ENCODE measurements at places on chromosomes 11 and 22.

- DNase-seq = no peak
Observed at GRCh38 chr11:106986261-106986660, 32.0 kb downstream of the GUCY1A2 start.

DNA sequence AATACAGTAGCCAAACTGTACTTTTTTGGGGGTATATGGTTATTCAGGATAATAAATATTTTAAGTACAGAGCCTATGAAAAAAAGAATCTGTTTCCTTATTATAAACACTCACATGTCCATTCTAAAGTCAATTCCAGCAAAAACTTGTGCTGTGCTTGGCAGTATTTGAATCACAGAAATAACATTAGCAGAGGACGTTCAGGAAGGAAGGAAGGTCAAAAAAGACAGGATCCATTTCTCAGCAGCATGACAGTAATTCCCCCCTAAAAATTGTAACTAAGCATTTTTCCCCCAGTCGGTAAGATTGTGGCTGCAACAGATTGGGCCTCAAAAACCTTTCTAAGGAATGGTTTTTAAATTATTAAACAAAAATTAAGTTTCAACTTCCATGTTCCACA is 124.8 kb downstream of the ATG16L2 start:
- DNase-seq = no peak

DNA sequence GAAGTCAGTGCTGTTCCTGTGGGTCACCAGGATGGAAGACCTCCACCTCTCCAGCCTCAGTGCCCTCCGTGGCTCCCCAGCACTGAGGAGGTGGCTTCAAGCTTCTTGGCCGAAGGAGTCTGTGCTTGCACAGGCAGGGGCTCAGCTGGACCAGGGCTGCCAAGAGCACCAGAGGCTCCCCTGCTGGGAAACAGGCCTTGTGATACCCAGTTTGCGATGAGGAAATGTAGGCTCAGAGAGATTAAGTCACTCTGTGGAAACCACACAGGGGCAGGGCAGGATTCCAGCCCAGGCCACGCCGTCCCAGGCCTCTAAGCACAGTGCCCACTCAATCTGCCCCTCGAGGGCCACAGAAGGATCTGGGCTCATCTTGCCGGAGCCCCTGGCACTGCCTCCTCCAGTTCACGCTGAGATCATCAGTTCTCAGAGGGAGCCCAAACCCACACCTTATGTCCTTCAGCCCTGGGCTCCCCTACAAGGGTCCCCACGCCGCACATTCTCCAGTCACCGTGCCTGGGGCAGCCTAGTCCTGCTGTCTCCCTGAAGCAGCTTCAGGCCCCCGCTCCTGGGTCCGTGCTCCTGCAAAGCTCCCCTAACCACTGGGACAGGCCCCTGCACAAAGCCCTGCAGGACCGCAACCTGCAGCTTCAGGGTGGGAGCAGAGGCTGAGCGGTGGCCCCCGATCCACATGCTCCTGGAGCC is 21.6 kb downstream of the ANO1 start:
- DNase-seq = no peak

- no peak for DNase-seq
Observed at GRCh38 chr22:27299181-27300085, 502.1 kb downstream of the MN1 start.

- DNase-seq = peak; percentile 67
Observed at GRCh38 chr11:85941380-85941973, 86.3 kb downstream of the CCDC83 start.

- no peak for DNase-seq
Observed at GRCh38 chr11:125287491-125288210, 123.1 kb downstream of the PKNOX2 start.

DNA sequence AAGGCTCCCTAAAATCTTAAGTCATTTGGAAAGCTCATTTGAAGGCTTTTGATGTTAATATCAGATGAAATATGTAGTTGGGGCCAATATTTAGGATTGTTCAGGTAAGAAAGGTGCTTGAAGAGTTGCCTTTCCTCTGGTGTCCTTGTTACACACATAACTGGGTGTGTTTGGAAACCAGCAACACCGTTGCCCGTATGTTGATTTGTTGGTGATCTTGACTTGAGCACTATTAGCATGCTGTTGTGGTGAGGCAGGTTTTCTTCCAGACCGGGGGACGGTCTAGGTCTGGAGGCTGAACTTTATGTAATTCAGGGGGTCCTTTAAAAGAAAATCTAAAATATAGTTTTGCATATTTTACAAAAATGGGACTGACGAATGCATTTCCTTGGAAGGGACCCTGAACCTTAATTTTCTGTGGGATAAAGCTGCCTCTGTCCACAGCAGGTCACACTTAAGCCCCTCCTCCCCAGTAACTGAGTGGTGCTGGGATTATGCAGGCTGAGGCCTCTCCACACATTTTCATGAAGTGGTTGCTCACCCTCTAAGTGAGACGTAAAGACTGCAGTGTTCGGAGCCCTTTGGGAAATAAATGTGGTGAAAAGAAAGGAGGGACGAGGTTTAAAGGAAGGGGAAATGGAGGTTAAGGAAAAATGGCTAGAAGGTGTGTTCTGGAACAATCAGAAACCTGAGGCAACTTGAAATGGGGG is 1.8 kb downstream of the YWHAH start:
- DNase-seq = no peak

DNA sequence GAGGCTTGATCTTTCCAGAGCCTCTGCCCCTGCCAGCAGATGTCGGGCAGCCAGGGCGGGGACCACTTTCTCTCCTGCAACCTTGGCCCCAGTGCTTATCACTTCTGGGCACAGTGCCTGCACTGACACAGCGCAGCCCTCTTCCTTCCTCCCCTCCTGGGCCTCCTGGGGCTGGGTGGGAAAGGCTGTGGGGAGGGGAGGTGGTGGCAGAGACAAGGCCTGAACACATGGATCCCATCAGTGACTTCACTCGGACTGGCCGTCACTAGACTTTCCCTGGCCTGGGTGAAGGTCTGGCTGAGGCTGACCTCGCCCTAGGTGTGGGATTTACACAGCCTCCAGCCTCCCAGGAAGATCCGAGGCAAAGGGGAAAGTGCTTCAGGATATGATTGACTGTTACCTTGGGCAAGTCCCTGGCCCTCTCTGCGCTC is 68.1 kb downstream of the LRRC32 start:
- no peak for DNase-seq

- DNase-seq = no peak
Observed at GRCh38 chr11:92267968-92268367, 43.4 kb downstream of the FAT3 start.

DNA sequence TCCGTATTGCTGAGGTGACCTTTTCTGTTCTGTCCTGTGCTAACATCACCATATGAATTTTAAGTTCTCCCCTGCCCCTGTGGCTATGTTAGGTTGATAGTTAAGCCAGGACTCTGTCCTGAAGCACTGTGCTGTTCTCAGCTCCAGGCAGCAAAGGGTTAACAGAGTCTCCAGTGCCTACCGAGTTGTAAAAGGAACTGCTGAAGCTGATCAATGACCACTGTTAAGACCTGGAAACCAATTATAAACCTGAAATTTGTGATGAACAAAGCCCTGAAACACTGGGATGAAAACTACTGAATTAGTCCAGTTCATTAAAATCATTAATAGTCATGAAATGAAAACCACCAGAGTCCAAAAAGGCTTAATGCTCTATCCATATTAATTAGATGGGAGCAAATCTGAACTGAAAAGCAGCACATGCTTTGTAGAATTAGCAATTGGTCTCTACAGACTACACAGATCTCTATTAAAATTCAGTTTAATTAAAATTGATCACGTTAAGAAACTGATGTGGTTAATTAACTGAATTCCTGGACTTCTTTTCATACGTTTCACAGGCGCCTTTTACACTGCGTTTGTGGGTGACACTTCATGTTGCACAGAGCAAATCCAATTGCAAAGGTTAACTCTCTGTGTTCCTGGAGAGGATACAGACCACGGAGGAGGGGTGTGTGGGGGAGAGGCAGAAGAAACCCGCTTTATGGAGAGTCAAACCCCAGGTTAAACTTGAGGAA is 188.5 kb upstream of the MPPED2 start:
- DNase-seq = no peak

DNA sequence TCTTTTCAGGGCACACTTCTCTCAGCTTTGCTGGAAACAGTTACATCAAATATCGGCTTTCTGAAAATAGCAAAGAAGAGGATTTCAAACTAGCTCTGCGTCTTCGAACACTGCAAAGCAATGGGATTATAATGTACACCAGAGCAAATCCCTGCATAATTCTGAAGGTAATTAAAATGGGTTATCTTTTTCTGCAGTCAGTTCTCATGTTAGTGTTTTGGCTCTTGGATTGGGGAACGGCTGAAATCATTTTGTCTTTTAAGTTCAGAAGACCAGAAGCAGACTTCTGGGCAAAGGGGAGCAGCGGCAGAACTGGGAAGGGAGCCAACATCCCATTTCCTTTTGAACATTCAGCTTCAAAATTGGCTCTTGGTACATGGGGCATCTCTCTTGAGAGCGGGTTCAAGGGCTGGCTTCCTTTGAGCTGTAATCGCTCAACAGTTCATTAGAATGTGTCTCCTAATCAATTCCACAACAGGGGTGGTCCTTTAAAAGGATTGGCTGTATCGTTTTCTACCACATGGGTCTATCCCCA is 110.2 kb upstream of the MTNR1B start:
- peak; percentile 70 for DNase-seq

DNA sequence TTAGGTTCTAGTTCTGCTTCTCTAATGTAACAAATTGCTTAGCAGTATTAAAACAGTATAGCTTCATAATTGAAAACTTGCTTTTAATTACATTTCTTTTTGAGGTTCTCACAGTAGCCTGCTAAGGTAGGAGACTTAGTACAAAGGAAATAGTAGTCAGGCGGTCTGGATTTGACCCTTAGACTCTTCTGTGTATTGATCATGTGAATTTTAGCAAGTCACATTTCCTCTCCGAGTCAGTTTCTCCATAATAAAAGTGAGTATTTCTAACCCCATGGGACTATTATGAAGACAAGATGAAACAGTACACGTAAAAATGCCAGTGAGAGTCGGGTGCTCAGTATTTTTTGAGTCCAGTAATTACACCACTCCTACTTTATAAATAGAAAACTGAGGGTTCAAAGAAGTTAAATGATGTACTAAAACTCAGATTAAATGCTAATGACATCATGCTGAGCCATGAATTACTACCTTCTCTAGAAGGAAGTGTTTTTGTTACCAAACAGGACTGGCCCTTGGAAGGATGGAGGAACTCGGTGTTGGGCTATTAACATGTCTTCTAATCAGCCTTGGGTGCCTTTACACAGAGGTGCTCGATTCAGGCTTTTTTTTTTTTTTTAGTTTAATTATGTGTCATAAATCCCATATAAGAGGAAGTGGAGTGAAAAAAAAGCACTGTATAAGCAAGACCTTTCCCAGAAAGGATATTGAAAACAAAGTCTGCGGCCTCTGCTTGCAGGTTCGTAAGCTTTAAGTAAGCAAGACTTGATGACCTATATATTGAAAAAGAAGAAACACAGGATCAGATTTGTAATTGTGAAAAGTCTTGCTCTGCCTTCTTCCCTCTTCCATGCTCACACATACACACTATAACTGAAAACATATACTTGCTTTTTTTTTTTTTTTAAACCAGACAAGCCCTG is 109.0 kb downstream of the EMSY start:
- no peak for DNase-seq

DNA sequence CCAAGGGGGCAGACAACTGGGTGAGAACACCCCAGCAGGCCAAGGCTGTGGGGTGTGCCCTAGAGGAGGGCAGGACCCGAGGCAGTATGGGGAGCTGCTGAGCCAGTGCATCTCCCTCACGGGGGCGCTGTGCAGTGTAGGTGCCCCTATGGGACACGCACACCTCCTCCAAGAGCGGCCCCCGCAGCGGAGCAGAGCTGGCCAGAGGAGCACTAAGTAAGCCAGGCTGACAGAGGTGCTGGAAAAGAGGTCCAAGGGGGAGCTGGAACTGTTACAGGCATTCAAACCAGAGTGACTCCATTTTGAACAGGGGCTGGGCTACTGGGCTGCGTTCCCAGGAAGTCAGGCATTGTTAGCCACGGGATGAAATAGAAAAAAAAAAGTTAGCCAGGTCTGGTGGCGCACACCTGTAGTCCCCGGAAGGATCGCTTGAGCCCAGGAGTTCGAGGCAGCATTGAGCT is 41.8 kb downstream of the TST start:
- DNase-seq = peak; percentile 24

DNA sequence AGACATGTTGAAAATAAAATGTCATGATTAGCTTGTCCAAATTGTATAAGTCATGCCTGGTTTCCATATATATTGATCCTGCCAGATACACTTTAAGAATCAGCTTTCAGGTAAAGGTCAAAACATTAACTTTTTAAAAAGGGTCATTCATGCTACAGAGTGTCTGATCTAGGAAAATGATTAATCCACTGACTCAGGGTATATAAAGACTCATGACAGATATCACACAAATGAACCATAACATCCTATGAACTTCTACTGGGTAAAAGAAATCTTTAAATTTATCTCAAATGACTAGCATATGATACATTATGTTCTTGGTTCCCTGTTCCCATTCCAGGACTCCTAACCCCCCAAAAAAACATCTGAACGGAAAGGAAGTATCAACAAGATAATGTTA is 11.7 kb downstream of the MRTFA start:
- DNase-seq = no peak

DNA sequence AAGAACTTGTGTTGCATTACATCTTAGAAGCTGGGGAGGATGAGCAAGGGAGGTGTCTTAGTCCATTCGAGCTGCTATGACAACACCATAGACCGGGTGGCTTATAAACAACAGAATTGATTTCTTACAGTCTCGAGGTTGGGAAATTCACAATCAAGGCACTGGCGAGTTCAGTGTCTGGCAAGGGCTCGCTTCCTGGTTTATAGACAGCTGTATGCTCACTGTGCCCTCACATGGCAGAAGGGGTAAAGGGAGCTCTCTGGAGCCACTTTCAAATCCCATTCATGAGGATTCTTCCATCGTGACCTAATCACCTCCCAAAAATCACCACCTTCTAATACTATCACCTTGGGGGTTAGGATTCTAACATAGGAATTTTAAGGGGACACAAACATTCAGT is 150.0 kb upstream of the NECTIN1 start:
- peak; percentile 18 for DNase-seq

DNA sequence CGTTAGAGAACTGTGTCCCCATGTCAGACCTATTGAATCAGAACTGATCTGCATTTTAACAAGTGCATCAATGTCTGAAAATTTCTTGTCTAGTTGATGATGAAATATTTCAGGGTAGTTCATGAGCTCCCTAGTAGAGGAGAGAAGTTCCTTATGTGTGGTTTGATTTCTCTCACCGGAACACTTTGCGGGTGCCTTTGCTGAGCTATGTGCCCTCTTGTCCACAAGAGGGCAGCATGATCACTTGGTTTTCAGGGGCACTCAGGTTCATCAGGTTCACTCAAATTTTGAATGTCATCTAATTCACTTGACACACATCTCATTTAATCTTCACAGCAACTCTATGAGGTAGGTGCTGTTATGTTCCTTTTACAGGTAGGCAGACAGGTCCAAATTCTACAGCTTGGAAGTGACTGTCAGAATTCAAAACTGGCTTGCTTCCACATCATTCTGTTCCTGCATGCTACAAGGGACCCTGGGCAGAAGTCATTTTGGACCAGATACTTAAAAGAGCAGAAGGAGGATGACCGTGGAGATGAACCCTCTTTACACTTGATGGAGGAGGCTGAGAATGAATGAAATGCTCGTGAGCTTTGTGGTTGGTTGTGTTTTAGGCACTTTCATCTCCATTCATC is 55.6 kb downstream of the P4HA3 start:
- peak; percentile 59 for DNase-seq

- no peak for DNase-seq
Observed at GRCh38 chr11:6745465-6746015, 26.2 kb downstream of the OR2AG2 start.

All from midbrain (tissue), 1 donor.